ENCODE measurements at places on chromosomes 1 and 21. TPM values are rescaled to one million over a fixed set of nuclear protein-coding genes. Genes with fewer than 3 reads are reported as not detected.

The KANK4 gene
- under 0.01 TPM for total RNA-seq

The GUCA2A gene
- not detected for total RNA-seq

The EPHA10 gene
- total RNA-seq, result not detected

The PTPRC gene
- total RNA-seq, result not detected

The SLFNL1 gene
- 0.03 TPM for total RNA-seq

The RGS8 gene
- not detected for total RNA-seq

The LCE1F gene
- 0.42 TPM for total RNA-seq

The FCRL6 gene
- total RNA-seq, result not detected

The ZNF593 gene
- total RNA-seq, result 57.2 TPM

The MYOC gene
- not detected for total RNA-seq

The EFNA1 gene
- total RNA-seq, result 48.2 TPM

The NBPF4 gene
- total RNA-seq, result not detected

The PLA2G4A gene
- 11.4 TPM for total RNA-seq

The HES3 gene
- not detected for total RNA-seq

The SPRR2F gene
- not detected for total RNA-seq

The LCE1B gene
- 0.42 TPM for total RNA-seq

The GCSAML gene
- total RNA-seq, result not detected

The ZNF670 gene
- 4.5 TPM for total RNA-seq

The CIART gene
- total RNA-seq, result 6.2 TPM

The HAPLN2 gene
- total RNA-seq, result not detected

The SLAMF1 gene
- total RNA-seq, result not detected

The BCAN gene
- total RNA-seq, result not detected

The TNFRSF1B gene
- total RNA-seq, result 0.07 TPM

The DCST2 gene
- total RNA-seq, result 0.27 TPM

The RIMS3 gene
- total RNA-seq, result 1.4 TPM

The CPTP gene
- total RNA-seq, result 26.6 TPM

The IKBKE gene
- 14.2 TPM for total RNA-seq
